ENCODE measurements at places on chromosomes 3 and 15. TPM values are rescaled to one million over a fixed set of nuclear protein-coding genes. Genes with fewer than 3 reads are reported as not detected.

DNA sequence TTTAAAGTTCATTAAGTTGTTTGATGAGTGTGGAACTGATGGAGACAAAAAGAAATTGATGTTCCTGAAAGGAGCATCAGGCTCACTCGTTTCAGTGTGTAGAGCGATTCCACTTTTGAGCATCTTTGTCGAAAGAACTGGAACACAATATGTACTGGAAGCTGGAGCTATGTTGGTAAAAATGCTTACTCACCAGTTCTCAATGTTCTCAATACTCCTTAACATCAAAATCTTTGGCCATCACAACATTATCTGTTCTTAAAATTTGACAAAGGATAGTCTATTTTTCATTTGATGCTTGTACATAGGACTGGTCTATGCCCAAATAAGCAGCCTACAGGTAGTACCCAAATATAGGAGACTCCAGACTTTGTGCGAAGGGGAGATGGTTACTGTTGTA lies 18.7 kb downstream of the RYR3 start:
- no peak overlapping the region for H3K27ac ChIP-seq
- H3K4me3 ChIP-seq: no peak overlapping the region
- no peak for DNase-seq
- no peaks in the 10 kb centered on the region for H3K27me3 ChIP-seq
- H3K4me1 ChIP-seq: no peaks in the 10 kb centered on the region
- H3K36me3 ChIP-seq: no peaks in the 10 kb centered on the region

GRCh38 chr15:39243396-39243795 lies 337.5 kb upstream of the THBS1 start:
- H3K27me3 ChIP-seq: no peaks in the 10 kb centered on the region
- peak overlapping the region; percentile 90 for H3K27ac ChIP-seq
- peaks cover 45% of the 10 kb centered on the region for H3K4me1 ChIP-seq
- DNase-seq: no peak
- H3K4me3 ChIP-seq: no peak overlapping the region

- H3K27me3 ChIP-seq: peaks cover 43% of the 10 kb centered on the region
- H3K4me1 ChIP-seq: peaks cover 16% of the 10 kb centered on the region
- no peak overlapping the region for H3K27ac ChIP-seq
- no peak overlapping the region for H3K4me3 ChIP-seq
- DNase-seq: no peak
- H3K36me3 ChIP-seq: no peaks in the 10 kb centered on the region
These were observed 1.4 kb downstream of the STARD9 start for GRCh38 chr15:42576776-42577175.

- no peaks in the 10 kb centered on the region for H3K4me1 ChIP-seq
- no peak for DNase-seq
- no peak overlapping the region for H3K4me3 ChIP-seq
- H3K36me3 ChIP-seq: no peaks in the 10 kb centered on the region
- H3K27me3 ChIP-seq: no peaks in the 10 kb centered on the region
These were observed 169.7 kb upstream of the AGTR1 start for GRCh38 chr3:148528024-148528423.

DNA sequence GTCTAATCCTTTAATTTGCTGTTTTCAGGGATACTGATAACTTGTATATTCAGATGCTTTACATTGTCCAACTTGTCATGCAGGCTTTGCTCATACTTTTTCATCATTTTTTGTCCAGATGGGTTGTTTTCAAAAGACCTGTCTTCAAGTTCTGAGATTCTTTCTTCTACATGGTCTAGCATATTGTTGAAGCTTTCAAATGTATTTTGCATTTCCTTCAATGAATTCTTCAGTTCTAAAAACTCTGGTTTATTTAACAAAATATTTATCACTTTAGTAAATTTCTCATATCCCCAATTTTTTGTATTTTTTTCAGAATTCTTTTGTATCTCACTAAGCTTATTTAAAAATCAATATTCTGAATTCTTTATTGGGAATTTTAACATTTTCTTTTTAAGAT lies 388.3 kb upstream of the IL12A start:
- H3K4me3 ChIP-seq: no peak overlapping the region
- no peaks in the 10 kb centered on the region for H3K36me3 ChIP-seq
- H3K27ac ChIP-seq: no peak overlapping the region
- H3K4me1 ChIP-seq: peaks cover 10% of the 10 kb centered on the region
- H3K27me3 ChIP-seq: no peaks in the 10 kb centered on the region

The ECE2 gene
- not detected for total RNA-seq

The B3GNT5 gene
- total RNA-seq: 0.36 TPM

The CFAP91 gene
- 0.59 TPM for total RNA-seq
